ENCODE measurements at places on chromosomes 3 and 15. TPM values are rescaled to one million over a fixed set of nuclear protein-coding genes. Genes with fewer than 3 reads are reported as not detected.

Gene AHSG
- total RNA-seq, result not detected

Gene CADPS
- total RNA-seq, result 0.13 TPM

DNA sequence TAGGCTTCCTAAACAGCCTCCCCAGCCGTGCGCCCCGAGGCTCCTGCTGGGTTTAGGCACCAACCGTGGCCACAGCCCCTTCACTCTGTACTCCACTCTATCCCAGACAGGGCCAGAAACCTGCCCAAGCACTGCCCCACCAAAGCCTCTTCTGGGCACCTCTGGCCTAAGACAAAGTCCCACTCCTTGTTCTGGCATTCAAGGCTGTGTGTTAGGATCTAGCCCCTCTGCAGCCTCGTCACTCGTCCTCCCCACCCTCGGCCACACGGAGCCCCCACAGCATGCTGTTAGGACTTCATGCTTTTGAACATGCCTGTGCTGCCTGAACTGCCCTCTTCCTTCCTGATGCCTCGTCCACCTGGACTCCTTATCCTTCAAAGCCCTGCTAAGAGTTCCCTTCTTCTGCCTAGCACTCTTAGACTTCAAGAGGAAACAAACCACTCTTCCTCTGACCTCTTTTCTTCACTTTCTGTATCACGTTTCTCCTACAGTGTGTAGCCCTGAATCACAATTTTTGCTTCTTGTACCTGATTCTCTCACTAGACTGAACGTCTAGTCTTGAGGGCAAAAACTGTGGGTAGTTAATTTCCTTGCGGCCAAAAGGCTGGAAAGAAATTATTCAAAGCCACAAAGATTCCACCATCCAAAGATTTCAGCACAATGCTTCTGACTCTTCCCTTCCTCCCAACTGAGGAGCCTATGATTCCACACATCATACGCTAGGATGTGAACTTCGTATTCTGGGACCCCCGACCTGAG, 28.6 kb downstream of the WNT7A start:
- DNase-seq, result no peak

GRCh38 chr3:31550452-31551251, 17.9 kb downstream of the STT3B start:
- peak; percentile 35 for DNase-seq

DNA sequence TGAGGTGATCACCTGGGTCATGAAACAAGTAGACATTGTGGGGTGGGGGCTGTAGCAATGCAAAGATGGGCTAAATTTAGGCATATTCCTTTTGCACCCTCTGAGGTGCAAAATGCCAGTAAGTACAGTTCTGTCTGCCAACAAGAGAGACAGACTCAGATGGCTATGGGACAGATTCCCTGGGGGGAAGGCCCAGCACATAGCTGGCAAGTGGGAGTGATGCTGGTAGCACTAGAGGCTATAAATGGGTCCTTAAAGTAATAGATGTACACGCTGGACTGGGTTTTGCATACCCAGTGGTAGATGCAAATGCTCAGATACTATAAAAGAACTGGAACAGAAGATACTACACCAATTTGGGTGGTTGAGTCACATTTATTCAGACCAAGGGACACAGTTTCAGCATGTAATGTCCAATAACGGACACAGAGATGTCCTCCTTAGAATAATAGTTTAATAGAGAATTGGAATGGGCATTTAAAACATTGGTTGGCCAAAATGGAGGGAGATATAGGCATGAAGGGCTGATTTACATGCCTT, 67.4 kb upstream of the RNU6-1 start:
- no peak for DNase-seq

GRCh38 chr3:178131801-178132200, 404.4 kb upstream of the KCNMB2 start:
- no peak for DNase-seq

Gene CP
- not detected for total RNA-seq

Gene DPPA2
- total RNA-seq, result not detected

- no peak for DNase-seq
Measured at GRCh38 chr3:175111036-175111435, 251.9 kb downstream of the NAALADL2 start.

GRCh38 chr3:147906285-147906684, 497.1 kb downstream of the ZIC1 start:
- DNase-seq, result no peak

DNA sequence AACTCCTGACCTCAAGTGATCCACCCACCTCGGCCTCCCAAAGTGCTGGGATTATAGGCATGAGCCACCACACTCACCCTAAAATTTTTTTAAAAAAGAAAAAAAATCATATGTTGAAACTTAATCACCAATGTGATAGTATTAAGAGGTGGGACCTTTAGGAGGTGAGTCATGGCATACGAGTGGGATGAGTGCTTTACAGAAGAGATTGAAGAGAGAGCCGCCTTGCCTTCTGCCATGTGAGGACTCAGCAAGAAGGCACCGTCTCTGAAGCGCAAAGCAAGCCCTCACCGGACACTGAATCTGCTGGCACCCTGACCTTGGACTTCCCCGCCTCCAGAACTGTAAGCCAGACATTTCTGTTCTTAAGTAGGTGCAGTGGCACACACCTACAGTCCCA, 5.5 kb downstream of the ARPIN start:
- DNase-seq, result no peak

Gene MAPKAPK3
- total RNA-seq, result 29.7 TPM

DNA sequence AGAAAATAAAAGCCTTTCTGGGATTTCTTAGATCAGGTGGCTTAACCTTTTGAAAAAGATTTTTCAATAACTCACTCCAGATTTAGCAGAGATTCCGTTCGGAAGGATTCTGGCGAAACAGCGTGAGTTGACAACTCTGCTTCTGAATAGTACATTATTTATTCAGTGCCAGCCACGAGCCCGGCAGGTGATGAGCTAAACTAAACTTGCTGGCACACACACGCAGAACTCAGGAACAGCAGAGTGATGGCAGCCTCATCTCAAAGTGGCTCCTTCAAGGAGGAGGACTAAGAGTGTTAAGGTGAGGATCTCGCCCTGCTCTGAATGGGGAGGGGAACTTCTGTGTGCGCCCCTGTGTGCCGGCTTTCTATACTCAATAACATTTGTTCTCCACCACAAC, 114.3 kb downstream of the FAM43A start:
- no peak for DNase-seq

Gene POMGNT2
- total RNA-seq, result 17.2 TPM

Gene SLC28A2
- total RNA-seq, result not detected

Gene RBPMS2
- not detected for total RNA-seq
